ENCODE measurements at places on chromosomes 11 and 22.

DNA sequence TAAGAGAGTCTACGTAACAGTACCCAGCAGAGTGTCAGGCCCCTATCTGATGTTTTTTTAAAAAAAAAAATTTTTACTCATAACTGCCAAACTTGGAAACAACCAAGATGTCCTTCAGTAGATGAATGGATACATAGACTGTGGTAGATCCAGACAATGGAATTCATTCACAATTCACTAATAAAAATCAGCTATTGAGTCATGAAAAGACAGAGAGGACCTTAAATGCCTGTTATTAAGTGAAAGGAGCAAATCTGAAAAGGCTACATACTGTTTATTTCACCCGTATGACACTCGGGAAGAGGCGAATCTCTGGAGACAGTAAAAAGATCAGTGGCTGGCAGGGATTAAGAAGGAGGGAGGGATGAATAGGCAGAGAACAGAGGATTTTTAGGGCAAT is 541.4 kb upstream of the TENM4 start:
- no peak for DNase-seq

DNA sequence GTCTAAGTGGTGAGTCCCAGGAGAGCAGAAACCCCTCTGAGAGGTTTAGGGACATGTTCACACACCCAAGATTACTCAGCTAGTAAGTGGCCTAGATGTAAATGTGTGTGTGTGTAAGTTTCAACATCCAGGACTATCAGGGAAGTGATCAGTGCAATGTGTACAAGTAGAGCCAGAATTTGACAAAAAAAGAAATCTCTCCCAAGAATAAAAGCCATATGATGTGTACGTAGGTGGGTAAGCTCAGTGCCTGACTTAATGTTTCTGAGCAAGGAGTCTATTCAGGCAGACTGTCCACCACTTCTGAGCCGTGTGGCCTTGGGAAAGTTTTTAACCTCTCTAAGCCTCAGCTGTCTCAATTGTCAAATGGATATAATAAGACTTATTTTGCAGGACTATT is 133.8 kb upstream of the NAV2 start:
- DNase-seq = no peak

DNA sequence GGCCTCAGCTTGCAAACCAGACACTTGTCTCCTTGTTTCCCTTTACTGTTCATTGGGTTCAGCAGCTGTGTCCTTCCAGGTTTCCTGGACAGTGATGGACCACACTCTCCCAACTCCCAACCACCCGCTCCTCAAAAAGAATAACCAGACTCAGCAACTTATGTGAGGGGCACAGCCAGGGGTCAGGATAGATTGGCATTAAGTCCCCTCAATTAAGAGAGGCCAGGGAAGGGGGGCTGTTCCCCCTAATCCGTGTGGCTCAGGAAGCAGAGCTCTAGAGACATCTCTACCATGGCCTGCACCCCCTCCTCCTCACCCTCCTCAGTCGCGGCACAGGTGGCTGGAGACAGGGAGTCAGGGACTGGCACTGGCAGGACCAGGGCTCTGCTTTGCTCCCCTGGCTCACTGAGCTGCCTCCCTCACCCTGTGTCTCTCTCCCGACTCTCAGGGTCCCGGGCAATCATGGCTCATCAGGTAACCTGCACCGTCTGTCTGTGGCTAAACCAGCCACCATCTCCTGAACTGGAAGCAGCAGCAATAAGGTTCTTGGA is 111.7 kb downstream of the ZNF280B start:
- DNase-seq = no peak

- no peak for DNase-seq
These were observed 12.7 kb downstream of the DRAP1 start for GRCh38 chr11:65931773-65932557.

GRCh38 chr11:19546325-19546724 is 166.3 kb upstream of the NAV2 start:
- no peak for DNase-seq

DNA sequence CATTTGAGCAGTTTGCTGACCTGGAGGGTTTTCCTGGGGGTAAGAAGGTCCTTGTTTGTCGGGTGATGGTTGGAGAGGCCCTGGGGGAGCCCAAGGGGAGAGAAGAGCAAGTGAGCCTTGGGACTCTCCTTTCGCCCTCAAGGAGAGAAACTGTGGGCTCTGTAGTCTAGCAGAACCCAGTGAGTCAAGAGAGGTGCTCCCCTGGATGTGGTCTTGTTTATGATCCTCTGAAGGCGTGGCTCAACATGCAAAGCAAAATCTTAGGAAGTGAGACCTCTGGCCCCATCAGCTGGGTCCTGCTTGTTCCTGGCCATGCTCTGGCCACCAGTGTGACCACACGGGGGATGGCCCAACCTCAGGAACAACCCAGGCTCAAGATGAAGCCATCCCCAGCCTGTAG is 66.5 kb upstream of the ALX4 start:
- DNase-seq = no peak

DNA sequence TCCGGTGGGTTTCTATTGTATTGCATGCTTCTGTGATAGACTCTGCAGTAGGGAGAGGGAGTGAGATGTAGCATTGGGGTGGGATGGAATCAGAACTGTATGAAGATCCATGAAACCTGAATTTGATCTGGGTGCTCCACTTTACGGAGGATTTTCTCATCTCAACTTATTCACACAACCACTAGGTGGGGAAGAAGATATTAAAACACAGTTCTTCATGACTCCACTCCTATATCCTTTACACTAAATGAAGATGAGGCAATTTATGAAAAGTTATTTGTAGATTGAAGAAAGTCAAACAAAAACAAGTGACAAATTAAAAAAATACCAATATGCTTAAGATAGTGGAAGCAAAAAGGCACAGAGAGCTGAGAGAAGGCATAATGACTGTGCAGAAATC is 92.6 kb upstream of the PDGFD start:
- DNase-seq = no peak

DNA sequence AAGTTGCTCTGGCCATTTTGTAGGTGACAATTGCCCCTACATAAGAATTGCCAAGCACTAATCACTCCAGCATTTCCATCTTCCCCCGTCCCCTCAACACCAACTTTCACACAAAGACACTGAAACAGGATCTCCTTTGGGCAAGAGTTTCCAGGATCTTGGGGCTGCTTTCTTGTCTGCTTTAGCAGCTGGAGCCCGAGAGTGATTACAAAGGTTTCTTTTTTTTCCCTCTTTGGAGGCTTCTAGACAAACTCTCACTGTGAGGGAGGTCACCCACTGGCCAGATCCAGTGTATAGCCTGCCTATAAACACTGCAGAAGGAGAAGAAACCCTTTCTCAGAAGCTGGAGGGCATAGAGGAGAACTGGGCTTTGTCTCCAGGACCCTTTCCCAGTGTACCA is 92.5 kb downstream of the APIP start:
- no peak for DNase-seq

DNA sequence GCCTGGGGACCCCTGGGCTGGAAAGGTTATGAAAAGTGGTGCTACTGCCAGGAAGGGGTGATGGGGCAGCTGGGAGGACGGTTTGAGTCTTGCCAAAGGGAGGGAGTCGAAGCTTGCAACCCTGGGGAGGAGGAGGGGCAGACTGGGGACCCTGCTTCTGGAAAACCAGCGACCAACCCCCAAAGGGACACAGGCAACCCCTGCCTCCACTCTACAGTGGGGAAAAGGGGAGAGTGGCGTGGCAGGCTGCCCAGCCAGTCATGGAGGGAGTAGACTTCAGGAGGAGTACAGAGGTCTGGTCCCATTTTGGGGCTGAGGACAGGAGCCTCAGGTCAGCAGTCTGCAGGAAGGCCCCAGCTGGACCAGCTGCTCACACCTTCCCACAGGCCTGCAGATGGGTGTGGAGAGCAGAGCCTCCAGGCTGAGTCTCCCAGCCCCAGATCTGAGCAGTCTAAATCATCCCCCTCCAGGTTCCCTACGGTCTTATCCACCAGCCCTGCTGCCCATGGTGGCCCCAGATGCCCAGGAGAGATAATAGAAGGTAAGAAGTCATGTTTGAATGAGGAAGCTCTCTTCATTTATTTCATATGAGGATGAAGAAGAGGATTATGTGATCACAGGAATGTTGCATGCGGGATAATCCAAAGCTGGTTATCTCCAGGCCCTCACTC is 3.3 kb downstream of the DDT start:
- no peak for DNase-seq

GRCh38 chr11:45777127-45777969 is 27.6 kb upstream of the SLC35C1 start:
- no peak for DNase-seq

- no peak for DNase-seq
These were observed 21.6 kb upstream of the CSNK1E start for GRCh38 chr22:38338772-38339379.

GRCh38 chr22:39530692-39531331 is 1.7 kb downstream of the RPS19BP1 start:
- no peak for DNase-seq

Measured in activated T-cell treated with anti-CD3 and anti-CD28 coated beads, Interleukin-2, amount 50 U/mL, for 48 hours (primary cell).